ENCODE measurements at places on chromosomes 12 and 14.

GRCh38 chr14:100828031-100828769, 2.3 kb downstream of the MEG3 start:
- no peak for DNase-seq

DNA sequence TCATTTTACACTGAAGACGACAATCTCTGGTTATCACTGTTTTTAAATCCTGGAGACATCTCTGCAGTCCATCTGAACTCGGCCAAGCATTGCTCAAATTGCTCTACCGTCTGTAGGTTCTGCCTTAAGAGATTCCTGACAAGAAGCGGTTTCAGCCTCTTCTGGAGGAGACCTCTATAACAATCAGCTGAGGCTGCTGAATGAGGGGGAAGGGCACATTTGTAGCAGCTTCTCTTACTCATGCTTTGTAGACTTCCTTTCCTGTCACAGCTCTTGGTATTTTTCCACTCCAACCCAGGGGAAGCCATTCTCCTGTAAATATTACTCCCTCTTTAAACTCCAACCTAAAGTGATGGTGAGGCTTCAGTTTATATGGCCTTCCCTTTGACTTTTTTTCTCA, 3.0 kb downstream of the ARG2 start:
- DNase-seq = peak; percentile 34

DNA sequence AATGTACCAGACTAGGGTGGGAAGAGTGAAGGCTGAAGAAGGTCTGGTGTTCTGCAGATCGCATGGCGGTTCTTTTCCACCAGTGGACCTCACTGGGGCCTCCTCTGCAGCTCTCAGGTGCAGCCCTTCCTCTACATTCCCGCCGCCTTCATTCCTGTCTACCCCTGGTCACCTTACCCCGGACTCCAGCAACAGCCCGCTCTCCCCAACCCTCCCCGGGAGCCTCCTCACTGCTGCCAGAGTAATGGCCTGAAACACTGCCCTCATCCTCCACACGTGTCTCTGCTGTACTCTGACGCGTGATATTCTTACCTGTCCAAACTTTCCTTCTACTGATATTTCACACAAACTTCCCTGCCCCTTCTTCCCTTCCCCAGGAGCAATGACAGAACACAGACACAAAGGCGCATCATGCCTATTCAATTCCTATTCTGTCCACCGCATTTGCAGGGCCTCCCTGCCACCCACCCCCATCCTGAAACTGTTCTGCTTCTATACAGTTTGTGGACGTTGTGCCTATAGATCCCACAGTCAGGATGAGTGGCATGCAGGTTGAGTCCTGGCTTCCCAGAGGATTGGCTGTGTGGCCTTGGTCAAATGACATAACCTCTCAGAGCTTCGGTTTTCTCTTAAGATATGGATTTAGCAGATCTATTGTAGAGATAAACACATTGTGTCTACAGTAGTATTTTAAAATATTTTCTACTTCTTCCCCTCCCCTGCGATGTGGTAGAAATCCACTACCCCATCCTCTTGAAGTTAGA, 1.7 kb upstream of the NUAK1 start:
- no peak for DNase-seq

DNA sequence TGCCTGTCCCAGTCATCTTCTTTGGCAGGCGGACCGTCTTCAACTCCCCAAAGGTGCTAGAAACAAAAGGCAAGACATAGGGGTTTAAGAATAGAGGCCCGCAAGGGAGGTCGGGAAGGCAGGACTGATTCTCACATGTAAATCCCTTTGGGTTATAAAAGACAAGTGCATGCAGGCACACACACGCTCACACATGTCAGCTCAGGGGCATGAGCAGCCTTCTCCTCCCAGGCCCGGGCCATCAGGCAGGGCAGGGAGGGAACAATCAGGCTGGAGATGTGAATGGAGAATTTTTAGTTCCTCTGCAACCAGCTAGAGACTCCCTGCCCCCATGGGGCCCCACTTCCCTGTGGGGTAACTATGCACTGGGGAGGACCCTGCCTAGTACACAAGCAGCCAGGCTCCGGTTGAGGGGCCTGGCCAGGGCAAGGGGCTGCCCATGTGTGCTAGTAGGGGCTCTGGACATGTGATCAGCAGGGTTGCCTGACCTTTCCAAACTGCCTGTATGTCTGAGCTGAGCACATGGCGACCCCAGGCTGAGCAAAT, 107.2 kb downstream of the RBM19 start:
- DNase-seq = no peak

- no peak for DNase-seq
Observed at GRCh38 chr12:25472453-25472852, 80.6 kb downstream of the LMNTD1 start.
